Breast epithelium (tissue), 4 donors: ENCODE measurements at places on chromosomes 11 and 22. TPM values are rescaled to one million over a fixed set of nuclear protein-coding genes. Genes with fewer than 3 reads are reported as not detected.

LRRN4CL gene
- total RNA-seq: 9.8 TPM

NXPE4 gene
- 0.29 TPM for total RNA-seq

CD248 gene
- 69.1 TPM for total RNA-seq

MS4A15 gene
- total RNA-seq: not detected

ZBED4 gene
- total RNA-seq: 10.5 TPM

GAB4 gene
- not detected for total RNA-seq

TMEM41B gene
- total RNA-seq: 42.3 TPM

FREY1 gene
- total RNA-seq: 0.48 TPM

DNA sequence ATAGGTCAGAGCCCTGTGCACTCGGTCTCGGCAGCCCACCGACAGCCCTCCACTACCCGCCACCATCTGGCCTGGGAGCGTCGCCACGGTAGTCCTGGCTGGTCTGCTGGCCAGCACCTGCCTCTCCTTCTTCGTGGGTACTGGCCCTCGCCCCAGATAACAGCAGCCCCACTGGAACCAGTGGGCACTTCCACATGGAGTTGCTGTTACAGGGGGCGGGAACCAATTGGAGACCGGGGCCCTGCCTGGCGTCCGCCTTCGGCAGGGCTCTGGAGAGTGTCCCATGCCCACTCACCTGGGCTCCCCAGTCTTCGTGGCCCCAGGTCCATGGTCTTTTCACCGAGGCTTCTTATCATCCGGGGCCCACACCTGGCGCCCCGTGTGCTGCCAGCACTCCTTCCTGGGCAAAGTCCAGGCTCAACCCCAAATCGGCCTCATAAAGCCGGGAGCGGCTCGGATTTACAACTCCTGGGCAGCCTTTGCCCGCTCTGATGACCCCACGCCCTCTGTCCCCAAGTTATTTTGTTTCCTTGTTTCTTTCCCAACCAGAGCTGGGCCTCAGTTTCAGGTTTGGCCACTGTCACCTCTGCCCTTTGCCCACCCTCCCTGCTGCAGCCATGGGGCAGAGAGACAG, 12.9 kb upstream of the EHD1 start:
- peaks cover 4% of the 10 kb centered on the region for H3K4me1 ChIP-seq
- no peak for DNase-seq
- H3K27me3 ChIP-seq: no peaks in the 10 kb centered on the region
- no peak overlapping the region for H3K27ac ChIP-seq
- no peaks in the 10 kb centered on the region for H3K36me3 ChIP-seq
- H3K4me3 ChIP-seq: no peak overlapping the region

DNA sequence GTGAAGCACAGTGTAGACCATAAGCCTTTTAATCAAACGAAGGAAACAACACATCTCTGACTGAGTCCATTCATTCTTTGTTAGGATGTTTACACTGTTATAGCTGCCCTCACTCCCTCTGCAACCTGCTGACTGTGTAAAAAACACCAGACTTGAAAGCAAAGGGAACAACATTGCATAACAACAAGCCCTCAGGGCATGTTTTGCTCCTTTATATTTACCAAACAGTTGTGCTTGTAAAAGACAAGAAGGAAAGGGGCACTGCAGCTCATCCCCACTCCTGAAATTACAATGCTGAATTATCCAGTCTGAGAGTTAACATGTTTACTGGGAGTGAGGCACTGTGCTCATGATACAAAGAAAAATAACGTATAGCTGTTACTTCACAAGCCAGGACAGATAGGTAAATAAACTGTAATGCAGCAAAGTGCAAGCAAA, 46.4 kb downstream of the RAB30 start:
- peaks cover 6% of the 10 kb centered on the region for H3K4me1 ChIP-seq
- H3K27me3 ChIP-seq: no peaks in the 10 kb centered on the region
- no peaks in the 10 kb centered on the region for H3K36me3 ChIP-seq
- H3K4me3 ChIP-seq: no peak overlapping the region
- peak overlapping the region; percentile 12 for H3K27ac ChIP-seq
- DNase-seq: no peak

- no peaks in the 10 kb centered on the region for H3K27me3 ChIP-seq
- DNase-seq: no peak
- H3K27ac ChIP-seq: no peak overlapping the region
- no peaks in the 10 kb centered on the region for H3K4me1 ChIP-seq
These were observed 61.5 kb downstream of the RPUSD4 start for GRCh38 chr11:126149759-126150625.

- H3K4me1 ChIP-seq: peaks cover 31% of the 10 kb centered on the region
- H3K27me3 ChIP-seq: no peaks in the 10 kb centered on the region
These were observed 444 bp upstream of the TSKU start for GRCh38 chr11:76782531-76783293.

DNA sequence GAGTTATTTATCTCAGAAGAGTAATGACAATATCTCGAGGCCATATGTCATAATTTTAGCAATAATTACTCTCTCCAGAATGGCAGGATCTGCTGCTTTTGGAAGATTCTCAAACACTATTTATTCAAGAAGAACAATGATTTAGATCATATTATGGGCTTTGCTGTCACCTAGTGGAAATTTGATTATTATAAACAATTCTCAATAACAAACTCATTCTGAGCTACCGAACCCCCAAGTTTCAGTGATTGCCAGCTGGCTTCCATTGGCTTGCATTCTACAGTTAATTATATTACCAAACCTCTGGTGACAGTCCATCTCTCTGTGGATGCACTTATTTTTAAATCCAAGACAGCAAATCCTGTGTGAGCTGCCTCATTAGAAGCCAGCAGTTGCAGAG, 27.9 kb upstream of the SLC36A4 start:
- no peaks in the 10 kb centered on the region for H3K4me1 ChIP-seq
- DNase-seq: no peak
- no peak overlapping the region for H3K27ac ChIP-seq
- no peaks in the 10 kb centered on the region for H3K27me3 ChIP-seq

- H3K36me3 ChIP-seq: no peaks in the 10 kb centered on the region
- no peak overlapping the region for H3K4me3 ChIP-seq
- peak overlapping the region; percentile 2 for H3K27ac ChIP-seq
- no peaks in the 10 kb centered on the region for H3K4me1 ChIP-seq
These were observed 23.4 kb upstream of the GRAMD4 start for GRCh38 chr22:46596819-46597218.

DNA sequence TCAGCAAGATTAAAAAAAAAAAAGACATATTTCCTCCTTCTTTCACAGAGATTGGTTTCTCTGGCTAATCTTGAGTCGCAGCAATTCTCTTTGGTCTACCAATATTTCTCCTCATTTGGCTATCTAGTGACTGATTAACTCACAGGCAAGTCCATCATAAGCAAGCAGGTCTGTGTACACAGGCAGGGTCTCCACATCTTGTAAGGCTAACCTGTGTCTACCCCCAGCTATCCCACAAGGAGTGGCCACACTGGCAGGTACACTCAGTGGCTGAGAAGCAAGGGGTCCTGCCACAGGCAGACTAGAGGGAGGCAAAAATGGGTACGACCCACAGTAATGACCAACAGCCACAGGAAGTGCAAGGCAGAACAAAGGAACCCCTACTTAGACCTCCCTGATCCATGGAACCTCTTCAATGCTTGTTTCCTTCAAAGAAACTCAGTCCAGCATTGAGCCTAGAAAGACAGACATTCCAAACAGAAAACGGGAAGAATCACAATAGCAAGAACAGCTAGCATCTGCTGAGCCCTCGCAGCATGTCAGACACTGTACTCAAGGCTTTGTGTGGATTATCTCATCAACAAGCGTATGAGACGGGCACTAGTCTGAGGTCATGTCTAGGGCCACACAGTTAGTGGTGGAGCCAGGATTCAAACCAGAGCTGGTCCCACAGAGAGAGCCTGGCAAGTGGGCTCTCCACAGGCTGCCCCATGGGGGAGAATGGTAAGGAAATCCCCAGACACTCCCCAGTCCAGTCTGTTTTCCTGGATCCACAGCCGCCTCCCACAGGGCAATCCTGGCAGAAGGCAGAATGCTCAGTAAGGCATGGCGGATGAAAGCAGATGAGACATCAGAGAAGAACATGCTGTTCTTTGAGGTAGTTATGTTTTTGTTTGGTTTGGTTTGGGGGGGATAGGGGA, 34.3 kb downstream of the PLEKHA7 start:
- no peak overlapping the region for H3K4me3 ChIP-seq
- DNase-seq: no peak
- no peaks in the 10 kb centered on the region for H3K27me3 ChIP-seq
- H3K27ac ChIP-seq: peak overlapping the region; percentile 92
- peaks cover 18% of the 10 kb centered on the region for H3K4me1 ChIP-seq
- no peaks in the 10 kb centered on the region for H3K36me3 ChIP-seq

DNA sequence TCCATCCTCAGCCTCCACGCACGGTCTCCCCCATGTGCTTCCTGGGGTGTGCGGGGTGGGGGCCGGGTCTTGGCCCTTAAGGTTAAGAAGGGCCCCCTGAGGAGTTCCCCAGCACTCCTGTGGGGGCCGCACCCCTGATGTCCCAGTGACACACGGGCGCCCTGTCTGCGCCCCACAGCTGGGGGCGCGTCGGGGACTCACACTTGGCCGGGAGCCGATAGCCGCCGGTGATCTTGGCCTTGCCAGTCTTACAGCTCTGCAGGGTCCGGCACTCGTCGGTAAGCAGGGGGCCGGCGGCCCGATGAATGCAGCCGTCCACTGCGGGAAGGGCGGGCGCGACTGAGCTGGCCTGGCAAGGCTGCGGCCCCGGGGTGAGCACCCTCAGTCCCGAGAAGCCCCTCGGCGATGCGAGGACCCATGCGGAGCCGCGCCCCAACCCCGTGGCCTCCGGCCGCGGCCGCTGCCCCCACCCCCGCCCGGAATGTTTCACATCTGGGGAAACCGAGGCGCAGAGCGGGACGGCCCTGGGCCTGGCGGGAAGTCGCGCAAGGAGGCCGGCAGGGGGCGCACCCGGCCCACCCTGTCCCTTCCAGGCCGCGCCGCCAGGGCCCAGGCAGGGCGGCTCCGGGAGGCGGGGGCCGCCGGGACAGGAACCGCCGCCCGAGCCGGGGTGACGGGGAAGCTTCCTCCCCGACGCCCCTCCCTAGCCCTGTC, 13.9 kb downstream of the OTUB1 start:
- H3K27ac ChIP-seq: no peak overlapping the region
- H3K36me3 ChIP-seq: no peaks in the 10 kb centered on the region
- H3K4me3 ChIP-seq: peak overlapping the region; percentile 27

DNA sequence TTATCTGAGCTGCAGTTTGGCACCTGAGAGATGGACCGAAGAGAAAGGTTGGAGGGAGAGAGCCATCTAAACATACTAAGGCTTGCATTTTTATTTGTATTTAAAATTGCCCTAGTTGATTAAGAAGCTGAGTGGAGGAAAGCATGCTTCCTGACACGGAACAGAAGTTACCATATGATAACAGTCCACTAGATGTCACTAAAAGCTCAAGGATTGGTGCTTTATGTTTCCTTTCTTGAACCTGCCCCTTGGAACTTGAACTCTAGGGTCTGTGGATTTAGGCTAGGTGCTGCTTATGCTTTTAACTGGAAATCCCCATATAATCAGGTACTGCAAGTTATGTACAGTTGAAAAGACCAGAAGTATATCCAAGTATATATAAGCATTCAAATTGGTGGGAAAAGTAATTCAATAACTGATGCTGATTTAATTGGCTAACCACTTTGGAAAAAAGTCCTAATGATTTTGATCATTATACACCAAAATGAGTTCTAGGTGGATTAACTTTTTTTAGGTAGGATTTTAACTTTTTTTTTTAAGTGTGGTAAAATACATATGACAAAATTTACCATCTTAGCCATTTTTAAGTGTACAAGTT, 9.5 kb downstream of the RBMXL2 start:
- H3K27me3 ChIP-seq: no peaks in the 10 kb centered on the region
- H3K36me3 ChIP-seq: no peaks in the 10 kb centered on the region
- no peak overlapping the region for H3K27ac ChIP-seq
- H3K4me1 ChIP-seq: no peaks in the 10 kb centered on the region
- DNase-seq: no peak
